Brain (organoid and tissue), 16 donors: ENCODE measurements at places on chromosomes 6 and 20.

- DNase-seq: peak; percentile 66
Measured at GRCh38 chr6:101400326-101401135, 7.0 kb downstream of the GRIK2 start.

GRCh38 chr20:32516583-32517517 lies 68.3 kb downstream of the NOL4L start:
- no peak for DNase-seq

GRCh38 chr6:17987447-17987696 lies at the start of gene KIF13A:
KIF13A (minus strand) TSS chr6:17987635; CDS start chr6:17987463, 172 bp downstream.
- DNase-seq: no peak

- DNase-seq: peak; percentile 68
Measured at GRCh38 chr6:94045099-94045829, 625.9 kb upstream of the EPHA7 start.

GRCh38 chr6:116847227-116847626 lies 18.3 kb upstream of the GPRC6A start:
- peak; percentile 26 for DNase-seq

DNA sequence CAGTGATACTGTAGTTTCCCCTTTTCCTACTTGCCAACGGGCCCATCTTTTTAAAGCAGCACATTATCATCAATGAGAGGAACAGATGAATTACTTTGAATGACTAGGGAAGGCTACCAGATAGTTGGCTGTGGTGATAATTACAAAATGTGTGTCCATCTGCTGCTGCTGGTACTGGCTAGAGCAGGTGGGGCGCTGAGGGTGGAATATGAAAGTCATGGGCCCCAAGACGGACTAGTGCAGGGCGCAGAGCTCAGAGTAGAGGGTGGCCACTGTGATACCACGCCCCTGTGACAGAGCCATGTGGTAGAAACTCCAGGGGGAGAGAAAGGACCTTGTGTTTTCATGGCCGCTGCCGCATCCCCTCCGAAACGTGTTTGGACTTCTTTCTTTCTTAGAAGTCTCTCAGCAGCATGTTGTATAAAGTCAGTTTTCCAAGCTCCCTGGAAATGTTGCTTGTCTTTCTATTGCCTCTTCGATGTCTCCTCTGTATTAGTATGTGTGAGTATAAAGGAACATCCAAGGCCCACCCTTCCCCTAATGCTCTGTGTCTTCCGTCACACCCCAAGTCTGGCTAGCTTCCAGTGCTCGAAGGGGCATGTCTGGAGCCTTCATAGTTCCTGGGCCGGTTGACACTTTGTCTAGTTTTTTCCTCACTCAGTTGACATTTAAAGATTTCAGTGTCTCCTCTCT lies 88.1 kb downstream of the PPP1R14C start:
- no peak for DNase-seq
